ENCODE measurements at places on chromosomes 12 and 14.

DNA sequence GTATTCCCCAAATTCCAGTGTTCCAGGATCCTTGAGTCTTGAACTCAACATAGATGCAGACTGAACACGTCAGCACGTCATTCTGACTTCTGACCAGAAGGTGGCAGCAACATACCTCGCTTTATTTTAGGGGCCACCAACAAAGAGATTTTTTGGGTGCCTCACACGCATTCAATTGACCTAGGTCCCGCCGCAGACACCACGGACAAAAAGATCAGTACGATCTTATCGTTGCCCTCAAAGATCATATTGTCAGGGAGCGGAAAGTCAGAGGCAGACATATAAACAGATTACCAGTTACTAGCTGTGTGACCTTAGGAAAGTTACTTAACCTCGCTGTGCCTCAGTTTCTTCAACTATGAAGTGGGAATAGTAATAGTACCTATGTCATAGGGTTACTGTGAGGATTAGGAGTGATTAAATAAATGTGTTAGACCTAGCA, 6.5 kb upstream of the PRPH start:
- no peak overlapping the region for H3K27ac ChIP-seq
- H3K4me1 ChIP-seq: peaks cover 1% of the 10 kb centered on the region
- no peak overlapping the region for H3K4me3 ChIP-seq
- DNase-seq: peak; percentile 67
- H3K36me3 ChIP-seq: no peaks in the 10 kb centered on the region

- H3K36me3 ChIP-seq: no peaks in the 10 kb centered on the region
- peaks cover 15% of the 10 kb centered on the region for H3K27me3 ChIP-seq
- no peaks in the 10 kb centered on the region for H3K4me1 ChIP-seq
- no peak overlapping the region for H3K27ac ChIP-seq
Measured at GRCh38 chr12:43676183-43676813, 82.3 kb downstream of the PUS7L start.

DNA sequence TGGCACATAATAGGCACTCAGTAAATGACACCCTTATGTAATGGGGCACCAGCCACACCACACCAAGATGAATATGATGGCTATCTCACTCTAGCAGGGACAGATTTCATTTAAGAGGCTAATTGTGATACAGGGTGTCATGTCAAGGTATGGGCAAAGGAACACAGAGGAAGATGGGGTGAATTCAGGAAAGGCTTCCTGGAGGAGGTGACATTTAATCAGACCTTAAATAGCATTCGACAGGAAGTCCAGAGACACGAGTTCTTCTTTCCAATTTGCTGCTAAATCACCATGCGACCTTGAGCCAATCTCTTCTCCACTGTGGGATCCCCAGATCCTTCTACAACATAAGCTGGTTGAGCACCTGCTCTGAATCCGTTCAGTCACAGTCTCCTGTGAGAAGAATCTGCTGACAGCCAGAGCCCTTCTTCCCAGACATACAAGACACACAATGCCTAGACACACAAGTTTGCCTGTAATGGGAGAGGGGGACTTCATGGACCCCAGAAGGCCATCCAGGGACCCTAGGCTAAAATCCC, 1.5 kb upstream of the DTX1 start:
- H3K27me3 ChIP-seq: peaks cover 29% of the 10 kb centered on the region
- no peaks in the 10 kb centered on the region for H3K4me1 ChIP-seq
- H3K27ac ChIP-seq: no peak overlapping the region
- no peaks in the 10 kb centered on the region for H3K36me3 ChIP-seq
- no peak overlapping the region for H3K4me3 ChIP-seq
- DNase-seq: no peak

DNA sequence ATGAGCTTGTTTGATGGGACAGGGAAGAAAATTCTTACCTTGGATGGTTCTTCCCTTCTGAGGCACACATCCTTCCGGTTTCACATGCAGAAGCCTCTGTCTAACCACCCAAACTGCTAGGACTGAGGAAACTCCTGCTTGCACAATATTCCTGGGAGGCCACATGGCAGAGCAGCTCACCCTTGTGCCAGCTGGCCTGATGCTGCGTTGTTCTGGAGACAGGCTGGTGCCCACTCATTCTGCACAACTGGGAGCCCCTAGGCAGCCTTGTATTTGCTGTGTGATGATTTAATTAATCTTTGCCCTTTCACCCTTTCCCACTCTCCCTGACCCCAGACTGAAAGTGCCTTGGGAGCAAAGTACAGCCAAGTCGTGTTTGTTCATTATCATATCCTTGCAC, 130.8 kb downstream of the RTN1 start:
- H3K36me3 ChIP-seq: no peaks in the 10 kb centered on the region
- peaks cover 4% of the 10 kb centered on the region for H3K27me3 ChIP-seq
- H3K4me3 ChIP-seq: no peak overlapping the region
- no peaks in the 10 kb centered on the region for H3K4me1 ChIP-seq
- no peak overlapping the region for H3K27ac ChIP-seq

DNA sequence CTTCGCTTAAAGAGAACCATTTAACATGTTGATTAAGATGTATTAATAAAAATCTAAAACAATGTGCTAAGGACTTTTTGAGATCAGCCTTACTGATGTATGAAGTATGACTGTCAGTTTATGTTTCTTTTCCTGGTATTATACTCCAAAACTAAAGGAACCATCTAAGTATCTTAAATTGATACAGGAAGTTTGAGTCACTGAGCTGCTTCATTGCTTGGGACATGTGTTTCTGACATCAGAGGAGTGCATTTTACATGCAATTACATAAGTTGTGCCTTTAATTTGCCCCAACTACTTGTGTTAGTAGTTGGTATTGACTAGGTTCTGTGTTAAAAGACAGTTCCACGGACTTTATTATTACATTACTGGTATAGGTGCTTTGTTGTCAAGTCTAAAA, 50.9 kb downstream of the PROX2 start:
- no peaks in the 10 kb centered on the region for H3K27me3 ChIP-seq
- H3K36me3 ChIP-seq: peaks cover 32% of the 10 kb centered on the region
- H3K27ac ChIP-seq: no peak overlapping the region

DNA sequence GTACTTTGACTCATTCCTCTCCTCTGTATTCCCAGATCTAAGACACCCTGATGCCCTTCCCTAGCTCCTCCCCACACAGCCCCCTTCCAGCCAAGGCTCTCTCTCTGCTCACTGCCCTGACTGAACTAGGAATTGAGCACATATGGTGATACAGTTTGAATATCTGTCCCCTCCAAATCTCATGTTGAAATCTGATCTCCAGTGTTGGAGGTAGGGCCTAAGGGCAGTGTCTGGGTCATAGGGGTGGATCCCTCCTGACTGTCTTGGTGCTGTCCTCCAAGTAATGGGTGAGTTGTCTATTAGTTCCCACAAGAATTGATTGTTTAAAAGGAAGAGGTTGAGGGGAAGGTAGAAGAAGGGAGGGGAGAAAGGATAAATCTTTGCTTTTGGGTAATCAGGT, 17.4 kb downstream of the CMKLR1 start:
- no peak overlapping the region for H3K4me3 ChIP-seq
- H3K4me1 ChIP-seq: peaks cover 4% of the 10 kb centered on the region
- H3K36me3 ChIP-seq: no peaks in the 10 kb centered on the region
- peaks cover 22% of the 10 kb centered on the region for H3K27me3 ChIP-seq

DNA sequence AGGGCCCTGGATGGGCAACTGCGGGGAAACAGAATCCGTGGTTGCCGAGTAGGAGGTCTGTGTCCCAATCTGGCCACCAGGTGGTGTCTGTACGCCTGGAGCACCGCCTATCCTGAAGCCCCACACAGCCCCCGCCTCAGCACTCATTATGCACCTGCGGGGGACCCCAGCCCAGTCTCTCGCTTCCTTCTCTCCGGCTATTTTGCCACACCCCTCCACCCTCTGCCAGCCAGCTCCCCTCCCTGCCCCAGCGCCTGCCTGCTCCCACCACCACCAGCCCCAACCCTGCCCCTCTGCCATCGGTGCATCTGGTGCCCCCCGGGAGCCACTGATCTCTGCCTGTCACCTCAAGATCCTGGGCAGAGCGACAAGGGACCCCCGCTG, 2.2 kb upstream of the NXPH4 start:
- peak; percentile 74 for DNase-seq
- H3K4me3 ChIP-seq: peak overlapping the region; percentile 12
- H3K27me3 ChIP-seq: peaks cover 54% of the 10 kb centered on the region
- H3K27ac ChIP-seq: no peak overlapping the region
- peaks cover 30% of the 10 kb centered on the region for H3K4me1 ChIP-seq
- peaks cover 2% of the 10 kb centered on the region for H3K36me3 ChIP-seq

DNA sequence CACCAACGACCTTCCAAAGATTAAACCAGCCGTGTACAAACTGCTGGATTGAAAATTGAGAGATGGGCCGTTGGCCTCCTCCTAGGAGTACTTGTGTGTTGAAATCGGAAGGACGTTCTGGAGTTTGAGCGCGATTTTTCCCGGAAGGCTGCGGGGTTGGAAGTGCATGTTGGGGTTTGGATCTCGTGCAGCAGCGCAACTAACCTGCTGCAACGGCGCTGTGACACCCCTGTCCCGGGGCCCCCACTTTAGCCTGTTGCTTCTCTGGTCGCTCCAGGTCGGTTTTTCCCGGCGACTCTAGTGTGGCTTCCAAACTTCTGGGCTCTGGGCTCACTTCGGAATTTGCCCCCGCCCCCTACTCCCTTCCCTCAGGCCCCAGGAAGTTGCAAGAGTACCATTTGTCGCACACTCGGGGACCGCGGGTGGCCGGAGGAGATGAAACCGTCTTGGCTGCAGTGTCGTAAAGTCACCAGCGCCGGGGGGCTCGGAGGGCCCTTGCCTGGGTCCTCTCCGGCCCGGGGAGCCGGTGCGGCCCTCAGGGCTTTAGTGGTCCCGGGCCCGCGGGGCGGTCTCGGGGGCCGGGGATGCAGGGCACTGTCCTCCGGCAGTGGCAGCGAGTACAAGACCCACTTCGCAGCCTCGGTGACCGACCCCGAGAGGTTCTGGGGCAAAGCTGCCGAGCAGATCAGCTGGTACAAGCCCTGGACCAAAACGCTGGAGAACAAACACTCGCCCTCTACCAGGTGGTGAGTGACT, at the start of gene ACSS3:
TSS of gene ACSS3 (plus strand) at position 394 of the 756 bp plus-strand sequence. CDS start at position 436, 42 bp downstream.
- no peak within 1 kb of the TSS for H3K4me3 ChIP-seq
- H3K4me1 ChIP-seq: no peaks in the 10 kb centered on the region
- no peaks in the 10 kb centered on the region for H3K36me3 ChIP-seq
- H3K27me3 ChIP-seq: peaks cover 16% of the 10 kb centered on the region

DNA sequence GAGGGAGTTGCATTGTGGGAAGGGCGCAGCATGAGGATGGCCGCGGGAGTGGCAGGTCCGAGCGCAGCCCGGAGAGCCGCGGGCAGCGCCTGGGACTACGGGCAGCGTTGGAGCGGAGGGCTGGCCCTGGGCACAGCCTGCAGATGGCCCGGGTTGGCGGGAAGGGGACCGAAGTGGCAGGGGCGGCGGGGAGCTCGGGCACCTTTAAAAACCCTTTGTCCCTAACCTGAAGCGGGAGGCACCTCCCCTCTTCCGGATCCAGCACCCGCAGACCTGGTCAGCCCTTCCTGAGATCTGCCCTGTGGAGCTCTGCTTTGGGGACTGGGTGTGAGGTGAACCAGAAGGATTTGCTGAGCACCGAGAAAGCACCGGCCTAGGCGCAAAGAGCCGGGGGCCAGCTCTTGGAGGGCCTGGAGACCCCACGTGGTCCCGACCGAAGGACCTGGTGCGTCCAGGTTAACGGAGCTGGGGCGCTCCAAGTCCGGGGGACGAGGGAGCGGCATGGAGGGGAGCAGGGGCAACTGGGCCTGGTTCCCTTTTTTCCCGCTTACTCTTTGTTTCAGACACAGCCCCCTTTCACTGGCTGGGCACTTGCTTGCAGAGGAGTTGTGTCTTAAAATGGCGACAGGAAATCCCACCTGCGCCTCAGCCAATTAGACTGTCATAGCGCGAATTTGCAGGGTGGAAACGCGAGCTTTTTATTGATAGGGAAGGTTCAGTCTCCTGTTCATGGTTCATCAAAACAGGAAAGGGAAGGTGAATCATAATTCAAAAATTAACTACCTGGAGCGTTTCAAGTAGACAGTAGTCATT, 792 bp upstream of the SLC38A1 start:
- DNase-seq: peak; percentile 76
- H3K36me3 ChIP-seq: peaks cover 21% of the 10 kb centered on the region
- no peak overlapping the region for H3K4me3 ChIP-seq
- H3K27me3 ChIP-seq: no peaks in the 10 kb centered on the region
- H3K27ac ChIP-seq: no peak overlapping the region

- no peak for DNase-seq
- no peak overlapping the region for H3K27ac ChIP-seq
- peaks cover 46% of the 10 kb centered on the region for H3K4me1 ChIP-seq
- H3K4me3 ChIP-seq: no peak overlapping the region
Measured at GRCh38 chr14:61596990-61597389, 98.3 kb upstream of the HIF1A start.

DNA sequence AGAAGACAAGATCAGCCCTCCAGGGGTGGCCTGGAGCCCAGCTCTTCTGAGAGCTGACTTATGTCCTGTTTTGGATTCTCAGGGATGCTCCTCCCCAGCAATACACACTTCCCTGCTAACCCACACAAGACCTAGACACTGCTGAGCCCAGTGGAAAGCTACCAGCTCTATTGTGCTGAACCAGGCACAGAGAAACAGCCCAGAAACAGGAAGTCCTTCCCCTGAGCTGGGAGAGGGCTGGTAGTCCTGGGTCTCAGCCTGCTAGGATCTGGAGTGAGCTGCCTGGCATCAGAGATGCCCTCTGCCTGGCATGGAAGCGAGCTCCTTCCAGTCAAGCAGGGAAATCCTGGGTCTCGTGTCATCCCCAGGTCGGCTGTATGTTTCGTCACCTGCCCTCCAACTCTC, 1.2 kb upstream of the LAG3 start:
- H3K27ac ChIP-seq: peak overlapping the region; percentile 98
- peaks cover 51% of the 10 kb centered on the region for H3K4me1 ChIP-seq
- H3K27me3 ChIP-seq: peaks cover 12% of the 10 kb centered on the region
- H3K4me3 ChIP-seq: peak overlapping the region; percentile 22
